Hematopoietic multipotent progenitor cell treated with erythropoietin and hydrocortisone succinate and interleukin-3 and kit ligand, for 17 days (in vitro differentiated cells): ENCODE measurements at places on chromosomes 6 and 20.

DNA sequence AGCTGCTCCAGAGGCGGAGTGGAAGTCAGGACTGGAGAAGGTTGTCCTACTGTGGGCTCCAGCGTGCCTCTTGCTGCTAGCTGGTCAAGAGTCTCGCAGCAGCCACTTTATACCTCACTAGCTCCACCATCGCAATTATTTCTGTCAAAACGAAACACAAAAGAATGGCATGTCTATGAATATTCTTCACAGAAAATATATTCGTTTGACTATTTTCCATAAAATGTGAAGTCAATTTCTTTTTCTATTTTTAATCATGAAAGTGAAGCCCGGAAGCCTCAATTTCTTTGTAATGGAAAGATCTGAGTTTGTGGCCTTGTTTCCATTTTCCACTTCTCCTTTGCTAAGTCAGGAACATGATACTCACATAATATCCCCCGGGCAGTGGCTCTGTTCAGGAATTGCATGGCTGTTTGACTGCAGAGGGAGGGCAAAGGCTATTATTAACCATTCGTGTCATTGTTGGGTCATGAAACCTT is 51.7 kb downstream of the DTD1 start:
- no peak for DNase-seq

- no peak for DNase-seq
Observed at GRCh38 chr6:127967708-127968107, 66.8 kb upstream of the THEMIS start.

GRCh38 chr6:152685819-152686218 is 11.9 kb upstream of the MYCT1 start:
- DNase-seq: no peak

DNA sequence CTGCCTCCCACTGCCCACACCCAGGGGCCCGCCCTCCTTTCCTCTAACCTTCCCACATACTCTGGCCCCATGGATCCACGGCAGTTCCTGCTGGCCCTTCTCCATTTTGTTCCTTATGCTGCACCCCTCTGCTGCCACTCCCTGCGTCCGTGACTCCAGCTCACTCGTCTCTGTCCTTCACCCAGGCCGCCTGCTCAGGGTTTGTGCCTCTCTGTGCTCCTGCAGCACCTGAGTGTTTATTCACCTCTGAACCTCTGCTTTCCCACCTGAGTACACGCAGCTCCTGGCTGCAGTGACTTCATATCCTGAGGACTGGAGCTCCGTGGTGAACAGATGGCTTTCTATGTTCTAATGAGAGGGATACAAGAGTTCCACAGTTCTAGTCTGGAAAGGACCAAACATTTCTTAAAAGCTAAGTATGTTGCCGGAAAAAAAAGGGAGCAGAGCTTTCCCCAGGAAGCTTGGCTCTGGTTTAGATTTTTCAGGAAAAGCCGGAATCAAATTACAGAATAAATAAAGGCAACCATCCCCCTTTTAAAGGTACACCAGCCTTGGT is 1.5 kb upstream of the GNRH2 start:
- DNase-seq: no peak

GRCh38 chr6:19413323-19413722 is 423.8 kb upstream of the ID4 start:
- no peak for DNase-seq

GRCh38 chr6:115972679-115973078 is 88.0 kb downstream of the FRK start:
- no peak for DNase-seq

GRCh38 chr6:40165036-40165709 is 230.9 kb upstream of the MOCS1 start:
- DNase-seq: no peak

DNA sequence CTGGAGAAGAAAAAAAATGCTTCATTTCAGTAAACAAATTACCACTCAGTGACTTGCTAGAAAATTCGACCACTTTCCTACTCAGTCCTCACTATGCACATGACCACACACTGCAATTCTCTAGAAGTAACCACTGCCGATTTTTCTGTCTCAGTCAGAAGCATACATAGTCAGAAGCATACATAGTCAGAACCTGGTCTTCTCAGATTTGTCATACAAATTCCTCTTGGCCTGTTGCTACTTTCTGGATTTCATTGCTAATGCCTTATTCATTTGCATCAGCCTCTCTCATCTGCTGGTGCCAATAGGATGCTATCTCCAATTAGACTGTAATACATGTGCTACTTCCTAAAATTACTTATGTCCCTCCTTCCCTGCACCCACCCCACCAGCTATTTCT is 10.2 kb upstream of the KIF16B start:
- DNase-seq: no peak

- DNase-seq: no peak
Observed at GRCh38 chr20:19344341-19344740, 131.9 kb downstream of the SLC24A3 start.

- no peak for DNase-seq
Observed at GRCh38 chr6:151025076-151025475, 159.6 kb downstream of the MTHFD1L start.

DNA sequence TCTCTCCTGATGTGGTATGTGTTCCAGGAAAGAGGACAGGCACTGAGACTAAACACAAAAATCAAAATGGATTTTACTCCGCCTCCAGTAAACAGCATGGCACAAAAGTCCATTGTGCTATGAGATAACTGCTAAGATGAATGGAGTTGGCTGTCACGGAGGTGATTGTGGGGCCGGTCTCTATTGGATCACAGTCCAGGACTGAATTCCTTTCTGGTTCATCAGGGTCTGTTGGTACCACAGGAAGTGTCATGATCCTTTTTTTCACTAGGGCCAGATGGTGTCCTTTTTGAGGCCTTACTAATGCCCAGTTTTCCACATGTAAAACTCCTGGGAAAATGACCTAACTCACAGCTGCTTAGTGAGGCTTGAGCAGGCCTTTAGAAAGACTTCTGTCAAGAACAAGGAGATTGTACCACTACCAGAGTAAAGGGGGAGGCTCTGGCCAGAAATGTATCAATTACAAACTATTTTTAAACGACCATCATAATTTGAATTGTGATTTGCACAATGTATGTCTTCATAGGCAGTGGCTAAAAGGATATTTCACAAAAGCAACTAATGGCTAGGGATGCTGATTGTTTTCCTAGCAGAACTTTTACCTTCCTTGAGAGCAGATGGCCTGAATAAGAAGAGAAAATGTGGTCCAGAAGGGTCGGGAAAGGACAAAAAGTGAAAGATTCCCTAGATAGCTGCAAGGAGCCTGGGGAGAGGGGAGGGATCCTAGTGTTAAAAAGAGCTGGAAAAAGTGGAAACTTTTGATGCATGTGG is 192.2 kb upstream of the POU3F2 start:
- DNase-seq: no peak

- DNase-seq: no peak
Observed at GRCh38 chr6:5217356-5217755, 43.4 kb downstream of the LYRM4 start.

GRCh38 chr6:143758551-143758950 is 80.8 kb downstream of the PHACTR2 start:
- no peak for DNase-seq

- no peak for DNase-seq
Observed at GRCh38 chr6:151057061-151057460, 182.7 kb upstream of the AKAP12 start.

DNA sequence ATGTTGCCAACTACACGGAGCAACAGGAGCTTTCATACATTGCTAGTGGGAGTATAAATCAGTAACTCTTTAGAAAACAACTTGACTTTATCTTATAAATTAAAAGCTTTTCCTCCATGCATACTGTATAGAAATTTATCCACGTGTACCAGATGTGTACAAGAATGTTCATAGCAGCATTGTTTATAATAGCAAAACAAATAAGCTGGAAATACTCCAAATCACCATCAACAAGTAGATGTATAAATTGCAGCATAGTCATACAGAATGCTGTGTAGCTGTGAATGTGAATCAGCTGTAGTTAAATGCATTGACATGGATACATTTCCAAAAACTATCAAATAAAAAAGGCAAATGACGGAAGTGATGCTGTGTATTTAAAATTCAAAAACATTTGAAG is 6.0 kb downstream of the PSMF1 start:
- DNase-seq: no peak

- no peak for DNase-seq
Observed at GRCh38 chr6:113856625-113857555, at the start of gene MARCKS. Gene MARCKS (plus strand): TSS chr6:113857345. CDS start chr6:113857746, 401 bp downstream.

GRCh38 chr20:46150943-46151342 is 32.8 kb downstream of the CD40 start:
- no peak for DNase-seq

GRCh38 chr6:10373642-10374359 is 41.1 kb downstream of the TFAP2A start:
- no peak for DNase-seq

DNA sequence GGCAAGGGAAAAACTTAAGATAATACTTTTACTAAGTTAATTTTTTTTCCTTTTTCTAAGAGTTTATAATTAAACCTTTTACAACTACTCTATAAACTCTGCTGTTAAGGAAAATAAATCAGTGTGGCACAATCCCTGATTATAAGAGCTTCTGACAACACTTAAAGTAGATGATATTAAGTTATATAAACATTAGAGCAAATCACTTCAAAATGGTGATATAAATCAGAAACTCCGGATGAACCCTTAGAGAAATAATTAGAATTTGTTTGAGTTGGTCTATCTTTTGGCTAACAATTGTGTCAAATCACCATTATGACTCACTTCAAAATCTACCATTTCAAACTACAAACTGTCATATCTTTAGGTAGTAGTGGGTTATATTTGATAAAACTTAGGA is 104.9 kb downstream of the ARHGAP18 start:
- no peak for DNase-seq

DNA sequence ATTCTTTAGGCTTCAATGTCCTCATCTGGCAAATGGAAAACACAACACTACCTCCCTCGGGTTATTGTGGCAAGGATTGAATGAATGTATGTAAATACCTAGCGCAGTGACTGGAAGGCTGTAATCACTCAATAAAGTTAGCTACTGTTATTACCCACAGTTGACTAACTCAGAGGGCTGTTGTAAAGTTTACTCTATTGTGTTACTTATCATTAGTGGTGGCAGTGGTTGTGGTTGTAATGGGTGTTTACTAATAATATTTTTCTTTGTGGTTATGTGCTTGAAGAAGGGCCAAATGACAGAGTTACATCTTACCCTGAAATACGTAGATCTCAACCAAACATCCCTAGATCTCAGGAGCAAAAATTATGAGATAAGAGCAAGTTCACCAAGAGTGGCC is 42.0 kb upstream of the PXDC1 start:
- DNase-seq: no peak

DNA sequence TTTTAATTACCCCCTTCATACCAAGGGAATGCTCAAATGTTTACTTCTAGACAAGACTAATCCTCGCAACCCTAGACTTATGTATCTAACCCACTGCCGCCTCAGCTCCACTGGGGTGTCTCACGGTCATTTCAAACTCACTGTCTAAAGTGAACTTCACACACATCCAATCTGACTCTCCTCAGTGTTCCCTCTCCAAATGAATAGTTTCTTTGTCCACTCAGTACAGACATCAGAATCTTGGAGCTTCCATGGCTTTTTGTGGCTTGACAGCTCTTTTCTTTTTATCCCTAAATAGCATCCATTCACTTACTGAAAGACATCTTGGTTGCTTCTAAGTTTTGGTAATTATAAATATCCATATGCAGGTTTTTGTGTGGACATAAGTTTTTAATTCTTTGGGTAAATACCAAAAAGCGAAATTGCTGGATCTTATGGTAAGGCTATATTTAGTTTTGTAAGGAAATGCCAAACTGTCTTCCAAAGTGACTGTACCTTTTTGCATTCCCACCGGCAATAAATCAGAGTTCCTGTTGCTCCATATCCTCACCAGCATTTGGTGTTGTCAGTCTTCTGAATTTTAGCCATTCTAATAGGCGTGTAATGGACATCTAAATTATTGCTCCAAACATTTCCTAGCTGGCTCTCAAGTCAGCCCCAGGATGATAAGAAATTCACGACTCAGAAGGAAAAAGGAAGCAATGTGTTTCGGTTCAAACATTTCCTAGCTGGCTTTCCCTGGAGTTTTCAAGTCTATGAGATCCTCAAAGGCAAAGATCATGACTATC is 73.1 kb downstream of the DNAAF9 start:
- no peak for DNase-seq

- no peak for DNase-seq
Observed at GRCh38 chr6:129448965-129449364, 261.0 kb downstream of the ARHGAP18 start.

GRCh38 chr20:10501402-10501801 is 66.3 kb downstream of the SLX4IP start:
- DNase-seq: peak; percentile 42

DNA sequence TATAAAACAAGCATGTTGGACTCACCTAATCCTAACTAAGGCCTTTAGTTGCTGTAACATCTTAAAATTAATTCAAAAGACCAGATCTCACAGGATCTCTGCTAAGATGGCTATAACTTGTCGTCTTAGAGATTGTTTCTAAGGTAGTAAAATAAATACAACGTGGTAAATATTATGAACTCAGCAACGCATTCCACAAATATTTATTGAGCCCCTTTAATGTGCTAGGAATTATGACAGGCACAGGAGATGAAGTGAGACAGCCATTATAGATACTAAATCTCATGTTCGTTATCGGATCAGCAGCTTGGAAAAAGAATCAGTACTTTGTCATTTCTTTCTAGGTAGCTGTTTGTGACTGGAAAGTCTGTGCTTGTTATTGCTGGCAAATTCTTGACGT is 20.9 kb upstream of the MCM3 start:
- no peak for DNase-seq

DNA sequence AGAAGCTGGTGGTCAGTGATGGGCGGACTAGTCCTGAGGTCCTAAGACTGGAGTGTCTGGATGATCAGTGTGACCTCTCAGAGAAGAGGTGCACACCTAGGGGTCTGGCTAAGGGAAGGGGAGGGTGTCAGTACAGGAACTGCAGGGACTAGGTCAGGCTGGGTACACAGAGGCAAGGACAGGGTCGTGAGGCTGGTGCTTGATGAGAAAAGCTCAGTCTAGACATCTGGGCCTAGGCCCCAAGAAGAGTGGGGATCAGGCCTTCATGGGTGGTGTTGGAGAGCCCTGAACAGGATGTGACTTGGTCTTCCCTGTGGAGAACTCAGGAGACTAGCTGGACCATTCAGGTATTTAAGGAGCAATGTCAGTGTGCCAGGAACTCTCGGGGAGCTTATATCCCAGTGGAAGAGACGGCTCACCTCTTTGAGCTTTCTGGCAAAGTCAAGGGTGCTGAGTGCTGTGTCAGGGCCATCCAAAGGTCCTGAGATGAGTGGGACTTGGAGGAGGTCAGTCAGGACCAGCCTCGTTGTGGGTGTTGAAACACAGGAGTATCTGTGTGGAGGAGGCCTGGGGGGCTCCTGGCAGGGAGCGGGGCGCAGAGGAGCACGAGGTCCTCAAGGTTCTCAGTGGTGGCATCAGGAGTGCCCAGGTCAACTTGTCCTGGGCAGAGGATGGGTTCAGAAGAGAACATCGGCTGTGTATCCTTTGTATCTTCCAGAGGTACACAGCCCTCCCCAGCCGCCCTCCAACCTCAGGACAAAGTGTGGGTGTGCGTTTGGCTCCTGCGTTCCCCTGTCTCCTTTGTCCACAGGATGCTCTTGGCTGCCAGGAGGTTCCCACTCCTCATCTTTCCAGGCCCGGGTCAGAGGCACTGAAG is 13.3 kb upstream of the MYT1 start:
- DNase-seq: no peak
